HL-60 (cell line): ENCODE measurements at places on chromosomes 5 and 9.

DNA sequence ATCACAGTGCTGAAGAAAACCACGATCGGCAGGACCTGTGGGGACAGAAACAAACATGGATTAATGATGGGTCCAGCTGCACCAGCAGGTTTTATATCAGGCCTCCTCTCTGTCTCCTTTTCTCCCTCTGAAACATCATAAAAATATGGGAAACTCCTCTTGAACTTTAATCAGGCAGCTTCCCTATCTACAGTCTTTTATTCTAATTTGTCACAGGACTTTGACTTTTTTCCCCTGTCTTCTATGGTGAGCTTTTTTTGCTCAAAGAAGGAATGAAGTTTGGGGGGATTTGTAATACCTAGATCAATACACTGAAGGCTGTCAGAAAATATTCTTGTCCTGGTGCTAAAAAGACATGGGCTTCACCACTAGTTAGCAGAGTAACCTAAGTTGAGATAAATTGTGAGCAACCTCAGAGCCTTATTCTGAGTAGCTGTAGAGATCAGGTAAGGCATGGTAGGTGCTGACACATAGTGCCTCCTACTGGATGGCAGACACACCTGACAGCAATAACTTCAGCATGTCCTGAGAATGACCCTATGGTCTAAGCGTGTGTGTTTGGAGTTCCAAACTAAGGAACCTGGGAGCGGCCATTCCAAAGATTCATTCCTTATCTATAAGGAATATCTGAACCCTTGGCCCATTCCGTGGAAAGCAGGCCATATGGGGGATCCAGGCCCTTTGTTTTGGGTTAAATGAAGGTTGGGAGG lies 46.2 kb downstream of the SLC28A3 start:
- DNase-seq = no peak

DNA sequence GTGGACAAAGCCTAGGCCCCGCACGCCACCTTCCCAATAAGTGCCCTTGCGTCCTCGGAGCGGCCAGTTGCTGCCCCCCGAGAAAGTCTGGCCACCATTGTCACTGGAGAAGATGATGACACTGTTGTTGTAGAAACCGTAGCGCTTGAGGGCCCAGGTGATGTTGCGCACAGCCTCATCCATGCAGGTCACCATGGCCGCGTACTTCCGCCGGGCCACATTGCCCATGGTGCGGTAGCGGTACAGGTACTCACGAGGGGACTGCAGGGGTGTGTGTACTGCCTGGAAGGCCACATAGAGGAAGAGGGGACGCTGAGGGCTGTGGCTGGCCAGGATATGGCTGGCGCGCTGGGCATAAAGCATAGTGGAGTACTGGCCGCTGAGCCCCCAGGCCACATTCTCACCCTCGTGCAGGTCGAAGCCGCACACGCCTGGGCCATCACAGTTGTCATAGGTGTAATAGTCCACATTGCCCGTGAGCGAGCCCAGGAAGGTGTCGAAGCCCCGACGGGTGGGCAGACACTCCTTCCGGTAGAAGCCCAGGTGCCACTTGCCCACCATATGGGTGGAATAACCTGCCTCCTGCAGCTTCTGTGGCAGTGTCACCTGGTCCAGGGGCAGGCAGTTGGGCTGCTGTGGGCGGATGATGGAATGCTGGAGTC lies 4.6 kb downstream of the ARSI start:
- no peak for DNase-seq

DNA sequence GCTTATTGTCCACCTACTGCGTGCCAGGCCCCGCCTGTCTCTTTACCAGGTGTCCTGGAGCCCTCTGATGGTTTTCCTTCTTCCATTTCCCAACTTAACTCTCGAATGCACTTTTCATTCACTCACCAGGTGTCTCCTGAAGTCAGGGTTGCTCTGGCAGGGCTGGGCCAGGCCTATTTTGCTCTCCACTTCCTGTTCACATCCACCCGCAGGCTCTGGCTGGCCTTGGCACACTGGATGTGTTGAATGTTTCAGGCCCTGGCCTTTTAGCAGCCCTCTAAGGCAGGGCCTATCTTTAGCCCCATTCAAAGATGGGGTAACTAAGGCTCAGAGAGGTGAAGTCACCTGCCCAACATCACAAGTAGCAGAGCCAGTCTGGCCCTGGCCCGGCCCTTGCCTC lies 16.4 kb downstream of the LRRC8A start:
- DNase-seq = no peak

- no peak for DNase-seq
These were observed 167.8 kb downstream of the MAN2A1 start for GRCh38 chr5:109857405-109858031.

DNA sequence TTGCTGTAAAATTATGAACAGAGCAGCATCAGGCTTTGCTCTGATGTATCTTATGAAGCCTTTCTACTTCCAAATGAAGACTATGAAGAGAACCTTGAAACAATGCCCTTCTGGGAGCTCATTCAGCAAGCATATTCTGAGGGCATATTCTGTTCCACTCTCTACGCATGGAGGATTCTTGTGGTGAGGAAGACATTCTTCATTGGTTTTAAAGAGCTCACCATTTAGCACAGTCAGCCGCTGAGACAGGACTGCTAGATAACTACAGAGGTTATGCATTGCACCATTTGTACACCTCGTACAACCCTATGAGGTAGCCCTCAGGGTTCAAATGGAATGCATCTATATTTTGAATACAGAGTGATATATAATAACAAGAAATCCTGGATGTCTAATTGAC lies 61.0 kb downstream of the INVS start:
- DNase-seq = no peak

- DNase-seq = no peak
These were observed 167.7 kb upstream of the PPP2R2B start for GRCh38 chr5:147046281-147046680.

DNA sequence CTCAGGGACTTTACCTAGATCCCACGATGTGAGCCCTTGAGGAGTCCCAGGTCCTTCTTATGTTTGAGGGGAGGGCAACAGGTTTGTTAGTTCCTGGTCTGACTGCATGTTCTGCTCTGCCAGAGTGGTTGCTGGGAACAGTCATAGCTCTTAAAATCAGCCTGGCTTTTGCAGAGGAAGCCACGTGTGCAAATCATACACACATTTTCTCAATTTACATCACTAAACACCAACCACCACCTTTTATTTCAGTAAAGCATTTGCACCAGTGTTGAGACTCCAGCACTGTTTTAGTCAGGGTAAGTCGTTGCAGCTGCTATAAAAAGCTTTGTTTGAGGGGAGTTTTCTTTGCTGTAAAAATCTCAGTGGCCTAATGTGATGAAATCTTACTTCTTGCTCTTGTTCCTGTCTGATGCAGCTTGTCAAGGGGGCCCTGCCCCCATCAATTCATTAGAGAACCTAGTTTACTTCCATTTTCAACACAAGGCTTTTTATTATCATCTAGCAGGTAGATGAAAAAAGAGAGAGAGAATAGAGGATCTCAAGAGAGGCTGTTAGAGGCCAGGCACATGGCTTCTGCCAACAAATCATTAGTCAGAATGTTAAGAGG lies 70.3 kb upstream of the VCAN start:
- no peak for DNase-seq

GRCh38 chr9:23581931-23582330 lies 244.1 kb downstream of the ELAVL2 start:
- DNase-seq = peak; percentile 25

DNA sequence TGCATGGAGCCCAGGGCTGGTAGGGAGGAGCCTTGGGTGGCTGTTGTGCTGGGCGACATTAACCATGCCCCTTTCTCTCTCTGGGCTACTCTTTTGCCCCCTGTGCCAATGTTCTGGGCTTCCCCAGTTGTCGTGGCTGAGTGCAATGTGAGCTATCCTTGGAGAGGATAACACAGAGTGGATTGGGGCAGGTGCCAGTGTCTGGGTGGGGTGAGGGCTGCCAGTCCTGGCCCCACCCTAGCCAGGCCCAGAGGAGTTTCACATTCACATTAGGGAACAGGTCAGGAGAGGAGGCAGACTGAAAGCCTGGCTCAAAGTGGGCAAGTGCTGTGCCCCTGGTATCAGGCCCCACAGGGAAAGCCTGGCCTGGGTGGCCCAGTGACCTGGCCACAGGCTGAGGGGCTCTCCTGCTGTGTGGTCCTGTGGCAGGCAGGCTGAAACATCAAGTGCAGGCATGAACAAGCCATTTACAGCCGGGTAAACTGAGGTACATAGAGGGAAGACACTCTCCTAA lies 7.5 kb upstream of the NDST1 start:
- DNase-seq = no peak

DNA sequence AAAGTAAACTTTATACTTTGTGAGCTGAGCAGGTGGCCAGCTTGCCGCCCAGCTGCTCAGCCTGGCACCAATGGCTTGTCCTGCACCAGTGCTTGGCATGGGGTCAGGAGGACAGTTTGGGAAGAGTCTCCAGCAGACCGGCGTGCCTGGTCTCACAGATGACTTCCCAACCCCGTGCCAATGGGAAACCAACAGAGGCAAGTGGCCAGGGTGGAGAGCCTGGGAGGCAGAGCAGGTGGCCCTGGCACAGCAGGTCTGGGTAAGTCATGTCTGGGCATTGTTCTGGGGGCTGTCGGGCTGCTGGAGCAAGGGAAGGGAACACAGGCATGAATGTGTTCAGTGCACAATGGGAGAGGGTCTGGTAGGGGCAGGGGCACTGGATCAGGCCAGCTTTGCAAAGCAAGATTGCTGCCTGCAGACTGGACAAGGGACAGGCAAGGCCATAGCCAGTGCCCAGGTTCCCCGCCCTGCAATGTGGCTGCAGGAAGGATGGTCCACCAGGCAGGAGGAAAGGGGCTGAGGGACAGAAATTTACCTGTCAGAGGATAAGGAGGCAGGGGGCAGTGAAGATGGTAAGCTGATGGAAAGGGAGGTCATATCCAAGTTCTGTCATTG lies 76.2 kb upstream of the ALDH1B1 start:
- DNase-seq = no peak

DNA sequence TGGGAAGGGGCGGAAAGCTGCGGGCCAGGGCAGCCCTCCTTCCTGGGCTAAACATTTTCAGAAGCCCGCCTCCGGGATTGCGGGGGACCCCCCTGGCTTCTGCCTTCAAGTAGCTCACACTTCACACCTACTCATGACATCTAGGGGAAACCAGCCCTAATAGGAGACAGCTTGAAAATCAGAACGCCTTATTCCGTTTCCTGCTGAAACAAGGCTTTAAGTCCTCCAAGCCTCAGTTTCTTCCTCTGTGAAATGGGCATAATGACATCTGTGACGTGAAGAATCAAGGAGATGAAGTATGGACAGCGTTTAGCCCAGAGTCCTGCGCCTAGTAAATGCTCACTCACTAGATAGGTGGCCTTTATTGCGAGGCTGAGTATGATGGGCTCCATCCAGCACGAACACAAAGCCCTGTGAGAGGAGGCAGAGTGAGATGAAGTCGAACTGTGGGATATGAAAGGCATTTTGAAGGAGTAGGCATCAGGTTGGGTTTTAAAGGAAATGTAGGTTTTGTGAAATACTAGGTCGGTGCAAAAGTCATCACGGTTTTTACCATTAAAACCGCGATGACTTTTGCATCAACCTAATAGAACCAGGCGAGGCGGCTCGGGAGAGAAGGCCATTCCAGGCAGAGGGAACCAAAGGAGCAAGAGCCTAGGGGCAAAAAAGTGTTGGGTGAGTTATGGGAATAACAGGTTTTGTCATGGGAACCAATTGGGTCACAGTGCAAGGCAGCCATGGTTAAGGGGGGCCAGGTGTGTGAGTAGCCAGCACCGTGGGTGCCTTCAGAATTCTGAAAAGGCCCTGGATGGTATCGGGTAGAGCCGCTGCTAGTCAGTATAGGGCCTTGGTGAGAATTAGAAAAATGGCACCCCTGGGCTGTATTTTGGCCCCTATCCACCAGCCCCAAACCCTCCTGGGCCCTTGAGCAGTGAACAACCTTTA lies 1.0 kb upstream of the TSC1 start:
- DNase-seq = no peak

DNA sequence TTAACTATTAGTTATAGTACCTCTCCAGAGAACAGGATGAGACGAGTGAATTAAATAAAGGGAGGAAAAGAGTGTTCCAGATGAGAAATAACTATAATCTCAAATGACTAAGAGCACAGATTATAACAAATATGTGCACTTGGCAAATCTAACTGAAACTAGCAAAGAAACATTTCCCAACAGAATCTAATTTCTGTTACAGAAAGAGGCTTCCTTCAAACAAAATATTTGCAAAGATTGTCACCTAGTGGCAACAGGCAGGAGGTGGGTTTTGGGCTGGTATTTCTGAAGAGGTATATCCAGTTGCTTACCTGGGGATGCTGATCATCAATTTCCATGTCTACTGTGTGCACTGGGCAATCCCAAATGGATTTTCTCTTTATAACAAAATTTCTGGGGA lies 5.6 kb upstream of the SPDL1 start:
- DNase-seq = no peak

GRCh38 chr5:181153814-181154213 lies 6.4 kb downstream of the OR2V2 start:
- no peak for DNase-seq

DNA sequence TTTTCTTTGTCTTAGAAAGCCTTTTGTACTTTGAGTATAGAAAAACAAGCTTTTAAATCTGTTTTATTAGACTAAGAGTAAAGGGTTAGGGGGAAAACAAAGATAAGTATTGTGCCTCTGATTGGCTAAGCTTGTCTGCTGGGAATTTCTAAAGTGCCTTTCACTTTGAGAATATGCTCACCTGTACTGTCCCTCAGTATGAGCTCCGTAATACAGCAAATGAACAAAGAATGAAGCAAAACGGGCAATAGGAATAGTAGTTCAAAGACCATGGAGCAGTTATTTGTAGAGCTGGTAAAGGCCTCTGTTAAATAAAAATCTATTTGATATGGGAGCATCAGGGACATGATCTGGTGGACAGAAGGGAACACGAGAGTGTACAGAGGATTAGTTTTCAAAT lies 277.8 kb downstream of the MAST4 start:
- DNase-seq = no peak

GRCh38 chr9:22228542-22228941 lies 218.1 kb upstream of the DMRTA1 start:
- DNase-seq = no peak

GRCh38 chr5:180178531-180179441 lies 30.2 kb downstream of the RASGEF1C start:
- no peak for DNase-seq

DNA sequence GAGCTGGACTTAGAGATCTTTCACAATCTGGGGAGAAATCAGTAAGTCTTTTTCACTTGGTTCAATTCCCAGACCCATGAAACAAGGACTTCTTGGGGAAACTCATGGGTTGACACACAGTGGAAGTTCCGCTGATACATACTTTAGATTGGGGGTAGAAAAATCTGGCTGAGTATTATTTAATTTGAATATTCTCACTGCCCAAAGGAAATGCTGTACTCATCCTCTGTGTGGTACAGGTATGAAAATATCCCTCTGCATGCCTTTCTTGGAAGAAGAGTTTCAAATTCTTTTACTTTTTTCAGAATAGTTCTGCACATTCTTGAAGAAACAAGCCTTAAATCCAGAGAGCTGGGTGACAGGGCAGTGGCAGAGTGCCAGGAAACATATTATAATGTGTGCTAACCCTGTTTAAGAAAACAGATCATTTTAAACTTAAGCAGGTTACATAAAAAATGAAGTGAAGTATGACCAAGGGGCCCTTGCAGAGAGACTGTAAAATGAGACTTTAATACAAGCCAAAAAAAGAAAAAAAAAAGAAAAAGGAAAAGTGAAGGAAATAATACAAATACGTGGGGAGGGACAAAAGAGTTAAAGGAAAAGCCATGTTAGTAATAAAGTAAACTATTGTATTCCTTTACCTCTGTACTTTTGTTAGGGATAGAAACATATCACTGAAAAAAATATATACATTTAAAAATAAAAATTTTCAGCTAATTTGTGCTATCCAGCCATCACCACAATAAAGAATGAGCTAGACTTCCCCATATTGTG lies 173.4 kb upstream of the NR3C1 start:
- no peak for DNase-seq
